Stimulated activated CD4-positive, alpha-beta T cell treated with anti-CD3 and anti-CD28 coated beads, TNF-alpha, amount 100 ng/mL, for 24 hours (primary cell): ENCODE measurements at places on chromosomes 7 and 10.
A peak's percentile ranks its signal among the peaks of the same experiment; 100 is the strongest.

- DNase-seq: no peak
These were observed 82.5 kb upstream of the SEM1 start for GRCh38 chr7:96792115-96792514.

- no peak for DNase-seq
These were observed 927 bp upstream of the DEPP1 start for GRCh38 chr10:44979281-44980191.

- no peak for DNase-seq
These were observed 298.3 kb downstream of the RPS24 start for GRCh38 chr10:78332012-78332411.

- DNase-seq: peak; percentile 5
These were observed 12.1 kb upstream of the SNX13 start for GRCh38 chr7:17952387-17952786.

- no peak for DNase-seq
These were observed 162.5 kb upstream of the LYZL2 start for GRCh38 chr10:30792025-30792424.

DNA sequence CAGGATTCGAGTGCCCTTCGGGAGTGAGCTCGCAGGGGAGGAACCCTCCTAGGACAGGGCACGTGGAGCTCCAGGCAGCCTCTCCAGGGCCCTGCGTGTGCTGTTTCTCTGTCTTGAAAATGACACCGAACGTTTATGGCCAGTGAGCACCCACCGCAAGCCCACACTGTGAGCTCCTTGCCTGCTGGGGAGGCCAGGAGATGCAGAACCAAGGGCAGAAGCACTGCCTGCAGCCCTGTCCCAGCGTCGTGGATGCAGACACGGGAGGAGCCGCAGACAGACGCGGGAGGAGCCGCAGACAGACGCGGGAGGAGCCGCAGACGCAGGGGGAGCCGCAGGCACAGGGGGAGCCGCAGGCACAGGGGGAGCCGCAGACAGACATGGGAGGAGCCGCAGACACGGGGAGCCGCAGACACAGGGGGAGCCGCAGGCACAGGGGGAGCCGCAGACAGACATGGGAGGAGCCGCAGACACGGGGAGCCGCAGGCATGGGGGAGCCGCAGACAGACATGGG lies 314.4 kb downstream of the PTPRN2 start:
- no peak for DNase-seq

DNA sequence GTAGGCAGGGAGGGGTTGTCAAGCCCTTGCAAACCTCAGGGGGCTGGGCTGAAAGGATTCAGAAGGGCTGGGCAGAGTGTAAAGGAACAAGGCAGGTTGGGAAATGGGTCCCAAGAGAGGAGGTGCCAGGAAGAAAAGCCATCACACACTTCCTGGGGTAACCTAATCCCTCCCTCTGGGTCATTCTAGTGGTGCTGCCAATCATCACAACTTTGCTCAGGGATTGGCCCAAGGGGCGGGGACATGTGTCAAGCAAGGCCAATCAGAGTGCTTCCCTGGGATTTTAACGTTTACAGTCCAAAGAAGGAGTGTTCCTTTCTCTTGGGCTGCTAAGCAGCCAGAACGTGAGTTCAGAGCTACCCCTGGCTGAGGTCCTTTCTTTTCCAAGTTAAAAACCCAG lies 57.1 kb upstream of the NPTX2 start:
- DNase-seq: no peak

- no peak for DNase-seq
These were observed 12.8 kb downstream of the DNMBP start for GRCh38 chr10:99996671-99997648.

GRCh38 chr10:44242826-44243225 lies 142.1 kb downstream of the CXCL12 start:
- DNase-seq: no peak

- DNase-seq: no peak
These were observed 51.5 kb downstream of the EGFR start for GRCh38 chr7:55070271-55070743.

DNA sequence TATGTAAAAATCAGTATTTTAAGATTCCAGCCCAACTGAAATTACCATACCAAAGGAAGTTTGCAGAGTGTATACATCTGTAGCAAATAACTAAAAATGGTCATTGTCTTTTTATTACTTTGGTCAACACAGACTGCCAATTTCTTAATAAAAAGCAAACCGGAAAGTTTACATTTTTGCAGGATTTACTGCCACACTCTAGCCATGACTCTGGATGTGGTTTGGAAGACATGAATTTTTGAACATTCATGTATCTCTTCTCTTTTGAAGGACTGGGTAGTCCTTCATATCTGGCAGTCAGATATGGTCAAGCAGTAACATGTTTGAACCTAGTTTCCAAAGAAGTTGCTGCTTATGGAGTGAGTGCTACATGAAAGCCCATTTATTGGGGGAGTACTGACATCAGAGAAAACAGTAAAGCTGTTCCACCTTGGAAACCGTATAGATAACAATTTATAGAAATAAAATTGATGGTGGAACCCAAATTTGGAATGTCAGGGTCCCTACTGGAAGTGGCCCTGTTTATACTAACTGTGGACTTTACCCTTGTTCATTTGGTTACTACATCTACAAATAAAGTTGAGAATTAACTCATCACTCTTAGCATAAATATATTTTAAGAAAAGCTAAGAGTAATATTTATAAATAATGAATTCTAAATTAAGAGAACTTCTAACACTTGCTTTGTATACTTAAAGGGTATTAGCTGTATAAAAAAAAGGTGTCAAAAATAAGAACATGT lies 84.6 kb downstream of the ZMYND11 start:
- no peak for DNase-seq

- no peak for DNase-seq
These were observed 340.1 kb downstream of the PHF14 start for GRCh38 chr7:11313801-11314200.

DNA sequence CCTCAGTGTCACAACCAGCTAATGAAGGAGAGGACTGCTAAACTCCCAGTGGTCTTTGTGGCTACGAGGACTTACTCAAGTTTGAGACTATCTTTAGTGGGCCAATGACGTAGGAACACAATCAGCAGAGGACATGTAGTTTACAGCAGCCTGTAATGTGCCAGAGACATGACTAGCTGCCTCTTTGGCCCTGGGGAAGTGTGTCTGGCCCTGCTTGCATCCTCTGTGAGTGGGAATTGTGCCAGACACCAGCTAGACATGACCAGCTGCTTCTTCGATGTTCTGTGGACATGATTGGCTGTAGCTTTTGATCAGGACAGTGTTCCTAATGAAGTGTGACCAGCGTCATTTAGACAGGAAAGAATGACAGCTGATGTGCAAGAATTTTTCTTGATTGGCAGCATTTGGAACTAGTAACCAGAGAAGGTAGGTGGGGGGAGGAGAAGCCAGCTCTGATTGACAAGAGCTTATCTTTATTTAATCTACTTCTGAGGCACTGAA lies 141.7 kb downstream of the AUTS2 start:
- DNase-seq: no peak

GRCh38 chr7:148419856-148420832 lies 170.4 kb upstream of the C7orf33 start:
- DNase-seq: no peak

DNA sequence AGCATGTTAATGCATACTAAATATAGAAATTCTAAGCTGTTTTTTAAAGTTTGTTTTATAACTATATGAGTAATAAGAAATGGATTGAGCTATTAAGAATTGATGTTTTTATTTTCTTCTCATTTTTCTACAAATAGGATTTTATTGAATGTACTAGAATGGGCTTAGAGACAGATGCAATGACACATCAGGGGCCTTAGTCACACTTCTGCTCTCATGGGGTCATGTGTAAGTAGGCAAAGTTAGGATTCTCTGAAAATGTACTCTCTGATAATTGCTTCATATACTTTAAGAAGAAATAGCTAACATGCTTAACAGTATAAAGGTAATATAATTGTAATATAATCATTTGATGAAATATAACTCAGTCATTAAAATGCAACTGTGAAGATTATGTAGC lies 154.6 kb downstream of the ZNF438 start:
- DNase-seq: no peak

DNA sequence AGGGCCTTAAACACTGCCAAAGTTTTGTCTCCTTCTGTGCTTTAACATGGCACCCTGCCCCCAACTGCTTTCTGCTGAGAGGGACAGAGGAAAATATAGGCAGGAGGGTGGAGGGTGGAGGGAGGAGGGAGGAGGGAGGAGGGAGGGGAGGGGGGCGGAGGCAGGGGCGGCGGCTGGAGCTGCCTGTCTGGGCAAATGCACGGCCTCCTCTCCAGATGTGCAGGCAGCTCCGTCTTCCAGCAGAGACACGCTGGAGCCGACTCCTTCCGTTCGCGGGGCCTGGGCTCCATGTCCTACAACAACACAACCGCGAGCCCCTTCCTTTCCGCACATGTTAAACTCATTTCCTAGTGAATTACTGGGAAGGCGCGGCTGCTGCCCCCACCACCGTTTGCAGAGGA lies 14.2 kb downstream of the EBF3 start:
- no peak for DNase-seq

DNA sequence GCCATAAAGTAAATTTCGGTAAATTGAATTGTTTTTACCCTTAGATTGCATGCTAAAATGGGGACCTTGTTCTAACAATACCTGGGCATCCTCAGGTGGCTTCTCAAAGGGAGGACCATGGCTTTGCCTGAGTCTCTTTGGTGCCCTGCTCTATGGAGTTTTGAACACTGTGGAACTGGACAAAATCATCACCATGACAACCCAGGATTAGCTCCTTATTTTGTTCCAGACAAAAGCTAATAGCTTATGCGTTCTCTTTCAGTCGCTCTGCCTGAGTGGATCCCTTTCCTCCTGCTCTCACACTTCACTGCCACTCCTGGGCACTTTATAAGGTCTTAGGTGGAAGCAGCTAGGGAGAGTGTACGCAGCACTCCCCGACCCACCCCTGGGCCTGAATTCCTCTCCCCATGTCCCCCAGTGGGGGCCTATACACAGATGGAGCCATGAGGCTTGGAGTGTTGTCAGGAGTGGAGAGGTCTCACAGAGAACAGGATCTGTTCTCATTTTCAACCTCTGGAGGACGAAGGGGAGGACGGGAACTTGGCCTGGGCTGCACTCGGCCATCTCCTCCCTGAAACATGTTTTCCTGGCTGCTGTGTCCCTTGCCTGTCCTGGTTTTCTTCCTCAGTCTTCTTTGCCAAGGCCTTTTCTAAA lies 19.0 kb downstream of the ADCYAP1R1 start:
- DNase-seq: no peak

DNA sequence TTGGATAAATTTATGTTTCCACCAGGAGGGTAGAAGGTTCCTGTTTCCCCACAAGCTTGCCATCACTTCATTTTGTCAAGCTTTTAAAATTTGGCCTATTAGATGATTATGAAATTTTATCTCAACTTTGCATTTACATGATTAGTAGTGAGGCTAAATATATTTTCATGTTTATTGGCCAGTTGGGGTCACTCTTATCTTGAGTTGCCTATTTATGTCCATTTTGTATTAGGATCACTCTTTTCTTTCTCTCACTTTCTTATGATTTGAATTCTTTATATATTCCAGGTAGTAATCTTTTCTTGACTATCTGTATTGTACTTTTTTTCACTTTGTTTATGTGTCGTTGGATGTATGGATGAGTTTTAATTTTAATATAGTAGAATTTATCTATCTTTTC lies 218.6 kb upstream of the SLC26A5 start:
- DNase-seq: no peak

DNA sequence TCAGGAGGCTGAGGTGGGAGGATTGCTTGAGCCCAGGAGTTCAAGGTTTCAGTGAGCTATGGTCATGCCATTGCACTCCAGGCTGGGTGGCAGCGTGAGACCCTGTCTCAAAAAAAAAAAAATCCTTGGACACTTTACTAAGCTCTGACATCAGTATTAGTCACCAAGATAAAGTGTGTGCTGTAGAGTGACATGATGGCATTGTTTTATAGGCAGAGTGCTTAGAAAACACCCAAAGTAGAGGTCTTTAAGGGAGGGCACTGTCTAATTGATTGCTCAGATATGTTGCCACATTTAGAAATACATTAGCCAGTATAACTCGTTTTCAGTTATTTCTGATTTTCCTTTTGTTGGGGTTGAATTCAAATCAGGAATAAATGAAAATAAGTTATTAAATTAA lies 235.9 kb downstream of the REEP3 start:
- no peak for DNase-seq

DNA sequence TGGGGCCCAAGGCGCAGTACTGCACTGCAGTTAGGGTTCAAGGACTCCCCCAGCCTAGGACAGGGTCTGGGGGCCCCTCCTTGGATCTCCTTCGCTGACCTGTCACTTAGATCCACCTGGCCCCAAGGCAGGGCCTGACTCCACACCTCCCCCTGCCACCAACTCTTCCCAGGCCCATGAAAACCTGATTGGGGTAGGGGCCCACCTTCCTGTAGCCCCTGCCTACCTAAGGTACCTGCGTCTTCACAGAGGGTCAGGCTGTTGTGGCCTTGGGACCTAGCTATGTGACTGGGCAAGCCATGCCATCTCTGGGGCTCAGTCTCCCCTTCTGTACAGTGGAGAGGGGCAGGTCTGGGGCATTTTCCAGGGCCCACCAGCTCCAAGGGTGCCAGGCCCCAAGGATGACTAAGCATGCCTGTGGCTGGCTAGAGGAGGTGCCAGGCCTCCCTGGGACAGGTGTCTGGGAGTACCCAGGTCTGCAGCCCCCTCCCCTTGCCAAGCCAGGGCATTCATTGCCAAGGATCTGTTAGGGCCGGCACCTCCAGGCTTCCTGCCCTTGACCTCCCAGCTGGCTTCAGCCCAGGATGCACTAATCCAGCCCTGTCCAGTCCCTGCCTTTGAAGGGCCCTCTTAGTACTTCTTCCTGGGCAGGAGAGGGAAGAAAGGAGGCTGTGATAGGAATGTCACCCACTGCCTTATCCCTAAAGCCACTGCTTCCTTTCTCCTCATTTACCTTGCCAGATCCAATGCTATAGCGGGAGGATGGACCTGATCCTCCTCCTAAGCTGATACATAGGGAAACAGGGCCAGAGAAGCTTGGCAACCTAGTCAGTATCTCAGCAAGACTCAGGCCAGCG lies 1.3 kb downstream of the LIMK1 start:
- no peak for DNase-seq
